ENCODE measurements at places on chromosomes 12 and 14.

DNA sequence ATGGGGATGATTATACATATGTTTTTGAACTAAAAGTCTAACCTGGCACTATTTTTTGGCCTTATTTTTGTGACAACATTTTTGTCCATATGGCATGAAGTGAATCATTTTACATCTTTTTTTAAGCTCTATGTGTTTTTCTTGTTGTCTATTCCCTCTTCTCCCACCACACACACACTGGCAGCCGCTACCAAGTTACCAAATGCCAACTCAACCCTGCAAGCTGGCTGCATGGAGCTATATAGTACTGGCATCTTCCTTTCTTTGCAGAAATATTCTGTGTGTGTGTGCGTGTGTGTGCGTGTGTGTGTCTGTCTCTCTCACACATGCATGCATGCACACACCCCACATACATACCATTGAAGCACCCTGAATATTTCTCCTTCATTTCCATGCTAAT lies 278.9 kb upstream of the SOX5 start:
- DNase-seq: no peak

- no peak for DNase-seq
These were observed 58.4 kb downstream of the DCAF5 start for GRCh38 chr14:69094481-69094880.

GRCh38 chr12:49533331-49533730 lies 5.5 kb upstream of the KCNH3 start:
- DNase-seq: no peak

- no peak for DNase-seq
These were observed 348.3 kb downstream of the ZFP36L1 start for GRCh38 chr14:68444449-68445168.

- DNase-seq: no peak
These were observed 399 bp upstream of the ZNF705A start for GRCh38 chr12:8156416-8156815.

DNA sequence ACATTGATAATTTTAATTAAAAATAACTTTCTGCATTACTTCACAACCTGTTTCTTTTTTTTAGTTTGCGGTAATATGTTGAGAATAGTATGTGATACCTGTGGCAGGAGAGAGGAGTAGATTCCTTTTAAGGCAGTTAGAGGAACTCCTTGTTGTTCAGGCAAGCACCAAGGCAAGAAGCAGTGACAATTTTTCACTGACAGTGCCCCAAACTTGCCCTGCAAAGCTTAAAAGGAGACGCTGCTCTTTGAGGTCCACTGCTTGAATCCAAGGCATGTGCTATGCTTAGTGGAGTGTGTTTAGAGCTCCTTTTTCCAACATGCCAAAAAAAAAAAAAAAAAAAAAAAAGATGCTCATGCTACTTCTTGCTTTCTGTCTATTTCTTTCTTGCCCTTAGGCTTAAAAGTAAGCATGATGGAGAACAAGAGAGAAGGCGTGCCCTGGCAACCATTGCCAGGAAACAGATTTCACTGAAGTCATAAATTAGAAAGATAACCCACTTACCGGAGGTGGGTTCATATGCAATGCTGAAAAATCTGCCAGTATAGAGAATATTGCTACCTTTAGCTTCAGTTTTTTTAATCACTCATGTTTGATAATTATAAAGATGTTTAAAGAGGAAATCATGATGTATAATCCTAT lies 58.3 kb upstream of the DYRK2 start:
- DNase-seq: no peak

- DNase-seq: no peak
These were observed 750 bp downstream of the CS start for GRCh38 chr12:56299308-56299852.

Data from GM18507 (cell line).